ENCODE measurements at places on chromosomes 4 and X.

DNA sequence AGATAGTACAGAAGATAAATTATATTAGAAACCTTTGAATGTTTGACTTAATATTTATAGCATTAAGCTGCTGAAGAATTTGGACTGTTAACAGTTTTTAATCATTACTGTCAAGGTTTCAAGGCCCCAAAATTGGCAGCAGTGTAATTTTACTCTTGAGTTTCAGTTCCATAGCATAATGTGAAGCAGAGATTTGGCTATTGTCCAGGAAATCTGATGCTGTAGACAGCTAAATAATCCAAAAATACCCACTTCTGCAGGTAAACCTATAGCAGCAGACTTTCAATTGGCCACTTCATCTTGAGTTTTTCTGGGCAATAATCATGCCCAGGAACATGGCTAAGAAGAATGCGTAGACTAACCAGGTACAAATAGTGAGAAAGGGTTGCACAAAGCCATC is 85.0 kb downstream of the RCHY1 start:
- no peak for DNase-seq

- no peak for DNase-seq
These were observed 3.4 kb downstream of the ATOH1 start for GRCh38 chr4:93831716-93832496.

- DNase-seq = peak; percentile 59
These were observed 12.7 kb upstream of the PAQR3 start for GRCh38 chr4:78951862-78952472.

DNA sequence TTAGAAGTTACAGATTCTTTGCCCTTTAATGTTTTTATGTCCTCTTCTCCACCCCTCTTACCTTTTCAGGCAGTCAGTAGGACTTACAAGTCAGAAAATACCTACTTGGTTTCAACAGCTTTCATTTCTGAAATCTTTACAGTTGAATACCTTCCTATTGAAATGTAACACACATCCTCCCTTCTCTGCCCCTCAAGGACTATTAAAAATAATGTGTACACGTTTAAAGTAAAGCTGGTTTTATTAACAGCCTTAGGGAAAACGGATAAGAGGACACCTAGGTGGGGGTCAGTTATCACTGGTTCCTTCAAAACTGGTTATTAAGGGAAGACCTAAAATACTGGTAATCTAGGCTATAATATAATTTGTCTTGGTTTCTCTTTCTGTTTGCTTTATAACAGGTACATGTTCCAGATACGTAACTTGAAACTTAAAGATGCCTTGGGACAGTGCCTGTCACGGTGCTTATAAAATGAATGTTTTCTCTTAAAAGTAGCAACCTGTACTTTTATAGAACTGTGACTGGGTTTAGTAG is 1.8 kb downstream of the CCSER1 start:
- no peak for DNase-seq

DNA sequence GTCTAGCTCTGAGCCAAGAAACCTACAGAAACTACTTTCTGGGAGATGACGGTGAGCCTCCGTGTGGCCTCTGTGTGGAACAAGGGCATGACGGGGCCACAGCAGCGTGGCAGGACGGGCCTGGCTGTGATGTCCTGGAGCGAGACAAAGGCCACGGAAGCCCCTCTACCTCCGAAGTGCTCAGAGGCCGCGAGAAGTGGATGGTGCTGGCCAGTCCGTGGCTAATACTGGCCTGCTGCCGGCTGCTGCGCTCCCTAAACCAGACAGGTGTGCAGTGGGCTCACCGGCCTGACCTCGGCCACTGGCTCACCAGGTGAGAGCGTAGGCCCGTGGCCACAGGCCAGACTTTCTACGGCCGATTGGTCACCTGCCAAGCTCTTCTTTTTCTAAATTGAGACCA is 24.6 kb downstream of the PIGG start:
- DNase-seq = no peak
